ENCODE measurements at places on chromosomes 5 and 9. TPM values are rescaled to one million over a fixed set of nuclear protein-coding genes. Genes with fewer than 3 reads are reported as not detected.
A peak's percentile ranks its signal among the peaks of the same experiment; 100 is the strongest.

GRCh38 chr5:67233075-67233474 lies 36.5 kb upstream of the CD180 start:
- no peak for DNase-seq

The NDUFAF2 gene
- polyA plus RNA-seq, result 25.3 TPM

The PCDHB12 gene
- 5.5 TPM for polyA plus RNA-seq

GRCh38 chr9:91144769-91145168 lies 216.9 kb downstream of the AUH start:
- no peak for DNase-seq

GRCh38 chr9:132637351-132637750 lies 32.4 kb downstream of the DDX31 start:
- DNase-seq, result no peak

DNA sequence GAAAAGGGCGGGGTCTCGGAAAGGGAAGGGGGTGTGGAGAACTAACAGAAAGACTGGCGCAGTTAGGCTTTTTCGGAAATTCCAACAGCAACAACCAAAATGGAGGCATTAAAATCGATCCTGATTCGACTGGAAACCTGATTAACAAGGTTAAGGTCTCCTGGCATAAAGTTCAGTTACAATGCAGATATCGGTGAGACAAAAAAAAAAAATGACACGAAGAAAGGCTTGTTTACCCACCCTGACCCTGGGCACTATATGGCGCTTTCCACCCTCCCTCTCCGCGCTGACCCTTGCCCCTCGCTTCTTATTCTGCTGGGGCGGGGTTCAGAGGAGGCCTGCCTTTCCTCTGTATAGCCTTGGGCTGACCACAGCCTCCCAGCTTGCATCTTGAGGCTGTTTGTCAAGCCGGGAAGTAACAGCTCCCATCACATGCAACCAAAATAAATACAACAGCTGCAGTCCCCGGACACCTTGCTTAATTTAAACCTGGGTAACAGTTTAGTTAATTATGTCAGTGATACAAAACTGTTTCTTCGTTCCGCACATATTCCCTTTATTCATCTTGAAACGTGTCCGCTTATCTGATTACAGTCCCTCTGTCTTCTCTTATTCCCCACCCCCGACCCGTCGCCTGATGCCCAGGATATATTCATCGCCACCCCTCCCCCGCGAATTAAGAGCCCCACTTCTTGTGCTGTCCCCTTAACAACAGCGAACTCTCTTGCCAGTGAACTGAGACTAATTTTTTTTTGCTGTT lies 795 bp upstream of the PJA2 start:
- peak; percentile 79 for DNase-seq
